ENCODE measurements at places on chromosomes 5 and 9.

DNA sequence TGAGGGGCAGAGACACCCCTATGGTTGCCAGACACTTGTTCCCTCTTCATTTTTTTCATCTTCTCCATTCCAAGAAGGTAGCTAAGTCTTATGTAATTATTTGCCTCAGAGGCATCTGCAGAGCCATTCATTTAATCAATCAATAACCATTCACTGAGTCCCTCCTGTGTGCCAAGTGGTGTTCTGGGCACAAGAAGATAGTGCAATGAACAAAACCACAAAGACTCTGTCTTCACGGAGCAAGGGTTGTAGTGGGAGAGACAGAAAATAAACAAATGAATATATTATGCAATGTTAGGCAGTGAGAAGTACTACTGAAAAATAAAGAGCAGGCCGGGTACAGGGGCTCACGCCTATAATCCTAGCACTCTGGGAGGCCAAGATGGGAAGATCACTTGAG lies 41.4 kb upstream of the CTNNA1 start:
- no peak for DNase-seq

DNA sequence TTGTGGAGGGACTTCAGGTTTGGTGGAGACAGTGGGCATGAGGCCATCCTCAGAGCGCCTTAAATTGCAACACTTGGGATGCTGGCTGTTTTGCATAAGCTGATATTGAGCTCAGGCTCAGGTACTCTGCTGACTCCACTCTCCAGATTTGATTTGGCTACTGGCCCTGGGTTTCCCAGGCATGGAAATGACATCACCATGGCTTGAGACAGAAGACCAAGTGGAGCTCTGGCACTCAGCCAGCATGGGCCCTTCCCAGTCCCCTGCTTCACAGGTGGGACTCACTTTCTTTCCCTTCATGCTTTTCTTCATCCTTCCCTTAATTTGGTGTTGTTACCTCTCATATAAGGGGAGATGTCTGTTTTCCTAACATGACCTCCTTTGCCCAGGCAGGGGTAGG lies 72.0 kb upstream of the IL12B start:
- no peak for DNase-seq

DNA sequence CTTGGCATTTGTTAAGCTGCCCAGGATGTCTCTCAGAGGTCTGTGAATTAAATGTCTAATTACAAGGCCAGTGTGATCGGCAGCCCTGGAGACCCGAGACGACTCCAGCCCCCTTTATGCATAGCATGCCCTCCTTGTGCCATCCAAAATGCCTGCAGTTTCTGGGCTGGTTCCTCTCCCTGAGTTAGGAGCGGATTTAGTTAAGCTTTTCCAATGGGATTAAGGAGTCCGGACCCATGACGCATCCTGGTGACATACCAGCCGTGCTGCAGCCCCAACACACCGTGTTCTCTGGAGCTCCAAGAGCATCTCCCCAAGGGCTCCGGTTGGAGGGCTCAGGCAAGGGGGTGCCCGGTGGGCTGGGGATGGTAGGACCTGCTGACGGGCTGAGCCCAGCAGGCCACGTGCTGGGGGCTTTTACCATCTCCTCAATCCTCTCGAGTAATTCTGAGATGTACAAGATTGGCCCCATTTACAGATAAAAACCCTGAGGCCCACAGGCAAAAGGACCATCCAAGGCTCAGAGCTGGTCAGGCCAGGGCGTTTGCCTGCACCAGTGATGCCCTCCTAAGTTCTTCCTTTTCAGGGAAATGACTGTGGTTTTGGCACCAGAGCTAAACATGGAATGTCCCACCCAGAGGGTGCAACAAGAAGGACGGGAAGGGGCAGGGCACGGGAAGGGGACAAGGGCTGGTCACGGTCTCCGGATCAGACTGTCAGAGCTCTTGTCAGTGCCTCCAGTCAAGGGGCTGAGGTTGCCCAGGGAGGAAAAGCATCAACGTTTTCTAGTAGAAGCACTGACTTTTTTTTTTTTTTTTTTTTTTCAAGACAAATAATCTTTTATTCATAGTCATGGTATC lies 82.6 kb upstream of the PHYKPL start:
- no peak for DNase-seq

DNA sequence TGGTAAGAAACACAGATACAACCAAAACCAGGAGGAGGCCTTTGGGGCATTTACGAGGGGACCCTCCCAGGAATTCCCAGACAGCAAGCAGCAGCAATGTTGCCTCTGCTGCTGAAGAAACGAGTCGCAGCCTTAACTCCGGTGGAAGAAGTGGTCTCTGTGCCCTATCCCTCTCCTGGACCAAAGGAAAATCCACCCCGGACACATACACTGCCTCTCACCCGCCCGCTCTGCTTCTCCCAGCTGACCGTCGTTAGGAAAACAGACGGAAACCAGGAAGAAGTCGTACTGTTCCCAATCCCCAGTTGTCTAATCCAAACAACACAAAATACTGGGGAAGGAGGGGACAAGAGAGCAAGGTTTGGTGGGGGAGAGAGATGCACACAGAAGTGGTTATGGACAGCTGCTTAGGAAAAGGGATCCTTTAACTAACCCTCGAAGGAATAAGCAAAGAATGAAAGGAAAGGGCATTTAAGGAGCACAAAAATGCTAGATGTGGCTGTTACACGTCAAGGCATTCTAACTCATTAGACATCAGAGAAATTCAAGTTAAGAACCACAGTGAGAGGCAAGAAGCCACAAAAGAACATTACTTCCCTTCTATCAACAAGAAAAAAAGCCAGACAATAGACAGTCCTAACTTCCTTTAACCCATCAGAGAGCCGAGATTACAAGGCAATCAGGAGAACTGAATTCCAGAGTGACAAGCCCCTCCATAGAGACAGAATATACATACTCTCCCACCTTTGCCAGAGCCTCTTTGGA lies 71.9 kb downstream of the ACTL7B start:
- DNase-seq: no peak

DNA sequence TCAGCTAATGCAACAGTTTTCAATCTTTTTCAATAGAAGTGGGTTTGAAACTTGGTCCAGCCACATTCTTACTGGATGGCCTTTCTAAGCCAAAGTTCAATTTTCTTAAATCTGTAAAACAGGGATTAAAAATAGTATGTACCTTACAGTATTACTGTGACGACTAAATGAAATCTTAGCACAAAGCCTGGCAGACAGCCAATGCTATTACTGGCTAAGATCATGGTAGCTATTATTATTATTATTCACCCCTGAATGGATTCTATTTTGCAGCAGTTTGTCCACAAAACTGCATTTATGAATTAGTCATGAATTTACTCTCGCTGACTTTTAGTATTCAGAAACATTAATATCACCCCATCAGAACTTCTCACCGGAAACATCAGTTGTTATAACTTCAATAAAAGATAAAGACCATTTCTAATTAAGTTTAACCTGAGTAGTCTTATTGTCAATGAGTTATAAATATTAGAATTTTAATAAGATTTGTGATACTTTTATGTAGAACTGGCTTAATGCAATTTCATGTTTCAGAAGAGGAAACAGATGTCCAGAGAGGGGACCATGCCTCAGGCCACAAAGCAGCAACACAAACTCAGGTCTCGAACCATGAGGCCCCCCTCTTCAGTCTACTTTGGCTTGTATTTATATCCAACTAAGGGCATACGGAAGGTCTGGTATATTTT lies 468.2 kb downstream of the ARHGEF28 start:
- DNase-seq: no peak

GRCh38 chr5:13251623-13252376 lies 692.7 kb downstream of the DNAH5 start:
- no peak for DNase-seq

Measured in hippocampal formation (tissue), 2 donors.